ENCODE measurements at places on chromosomes 6 and 20.

GRCh38 chr20:51457533-51457932 is 85.0 kb downstream of the NFATC2 start:
- no peak for DNase-seq

- no peak for DNase-seq
Observed at GRCh38 chr6:34834789-34835518, 43.1 kb downstream of the BLTP3A start.

DNA sequence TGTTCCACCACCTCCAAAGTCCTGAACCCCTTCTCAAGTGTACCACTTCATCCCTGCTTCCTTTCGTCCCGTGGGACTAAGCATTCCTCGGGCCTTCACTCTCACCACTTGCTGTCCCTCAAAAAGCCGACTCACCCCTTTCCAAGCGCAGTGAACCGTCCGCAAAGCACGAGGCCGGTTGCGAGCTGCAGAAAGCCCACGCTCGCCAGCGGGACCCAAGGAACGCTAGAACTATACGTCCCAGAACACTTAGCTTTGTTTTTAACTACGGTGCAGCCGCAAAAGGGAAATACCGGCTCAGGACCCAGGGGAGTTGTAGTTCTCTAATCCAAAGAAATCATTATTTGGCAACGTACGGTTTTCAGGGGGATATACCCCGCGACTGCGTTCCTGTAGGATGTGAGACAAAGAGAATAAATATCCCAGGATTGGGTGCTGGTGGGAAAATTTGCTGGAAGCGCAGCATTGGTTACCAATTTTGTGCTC is 416 bp upstream of the POLR1H start:
- DNase-seq: no peak

DNA sequence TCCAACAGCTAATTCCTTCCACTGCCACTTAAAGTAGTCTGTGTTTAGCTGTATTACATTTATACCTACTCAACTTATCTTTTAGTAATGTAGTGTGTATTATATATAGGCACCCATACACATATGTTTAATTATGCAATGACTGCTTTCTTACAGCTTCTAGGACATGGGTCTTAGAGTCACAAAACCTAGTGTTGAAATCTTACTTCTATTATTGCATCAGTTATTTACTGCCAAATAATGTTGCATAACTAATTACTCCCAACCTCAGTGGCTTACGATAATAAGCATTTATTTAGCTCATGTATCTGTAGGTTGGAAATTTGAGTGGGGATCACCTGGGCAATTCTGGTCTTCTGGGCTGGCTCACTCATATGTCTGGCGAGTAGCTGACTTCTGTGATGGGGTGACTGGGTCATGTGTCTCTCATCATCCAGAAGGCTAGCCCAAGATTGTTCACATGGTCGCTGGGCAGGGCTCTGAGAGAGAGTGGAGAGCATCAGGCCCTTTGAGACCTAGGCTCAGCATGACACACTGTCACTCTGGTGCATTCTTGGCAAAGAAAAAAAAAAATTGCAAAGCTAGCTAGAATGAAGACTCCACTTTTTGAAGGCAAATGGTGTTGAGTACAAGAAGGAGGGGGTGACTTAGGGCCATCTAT is 187.0 kb downstream of the PLCB1 start:
- no peak for DNase-seq

- no peak for DNase-seq
Observed at GRCh38 chr6:168619560-168620314, 178.8 kb downstream of the SMOC2 start.

DNA sequence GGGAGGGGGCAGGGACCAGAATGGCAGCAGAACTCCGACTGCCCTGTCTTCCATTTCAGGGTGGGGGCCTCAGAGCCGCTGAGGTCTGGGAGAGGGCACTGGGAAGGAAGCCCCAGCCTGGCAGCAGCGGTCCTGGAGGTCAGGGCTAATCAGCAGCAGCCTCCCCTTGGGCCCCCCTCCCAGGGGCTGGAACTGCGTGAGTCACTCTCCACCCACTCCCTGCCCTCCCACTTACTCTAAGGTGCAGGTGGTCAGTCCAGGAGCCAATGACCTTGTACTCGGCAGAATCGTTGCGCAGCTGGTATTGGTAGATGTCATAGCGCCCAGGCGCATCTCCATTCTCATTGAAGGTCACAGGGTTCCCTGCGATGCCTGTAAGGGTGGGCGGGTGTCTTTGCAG is 105.9 kb downstream of the GRM4 start:
- no peak for DNase-seq

Data from glomerular endothelial cell (primary cell).